Activated CD4-positive, alpha-beta memory T cell treated with anti-CD3 and anti-CD28 coated beads for 36 hours (primary cell): ENCODE measurements at places on chromosomes 3 and 15.

GRCh38 chr3:45275006-45275704, 49.1 kb upstream of the TMEM158 start:
- no peak for DNase-seq

GRCh38 chr3:49462222-49462621, 7.8 kb upstream of the DAG1 start:
- DNase-seq: no peak

DNA sequence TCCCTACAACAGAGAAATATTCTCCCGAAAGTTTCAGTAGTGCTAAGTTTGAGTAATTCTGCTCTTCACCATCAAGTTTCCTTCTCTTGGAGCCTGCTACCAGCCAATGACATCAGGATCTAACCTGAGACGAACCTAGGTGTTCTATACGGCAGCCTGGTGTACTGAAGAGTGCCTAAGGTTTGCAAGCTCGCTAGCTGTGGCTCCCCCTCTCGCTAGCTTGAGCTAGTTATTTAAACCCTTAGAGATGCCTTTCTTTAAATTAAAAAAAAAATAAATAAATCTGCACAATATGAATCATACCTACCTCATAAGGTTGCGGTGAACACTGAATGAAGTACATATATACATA, 1.4 kb upstream of the COL8A1 start:
- DNase-seq: no peak

- no peak for DNase-seq
Observed at GRCh38 chr3:115698851-115699591, 75.7 kb downstream of the GAP43 start.

DNA sequence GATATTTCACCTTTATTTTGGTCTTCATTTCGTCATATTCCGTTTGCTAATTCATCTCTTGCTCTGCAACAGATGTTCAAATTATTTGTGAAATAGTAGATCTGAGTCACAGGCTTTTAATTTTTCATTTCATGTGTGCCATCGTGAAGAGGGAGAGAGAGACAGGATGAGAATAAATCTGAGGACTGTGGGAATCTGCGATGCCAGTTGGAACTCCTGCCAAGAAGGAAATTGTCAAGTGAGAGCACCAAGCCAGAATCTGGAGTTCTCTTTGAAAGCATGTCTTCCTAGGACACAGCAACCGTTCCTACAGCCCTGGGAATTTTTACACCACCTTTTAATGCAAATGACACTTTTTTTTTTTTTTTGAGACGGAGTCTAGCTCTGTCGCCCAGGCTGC, 48.8 kb downstream of the NSMCE3 start:
- no peak for DNase-seq

DNA sequence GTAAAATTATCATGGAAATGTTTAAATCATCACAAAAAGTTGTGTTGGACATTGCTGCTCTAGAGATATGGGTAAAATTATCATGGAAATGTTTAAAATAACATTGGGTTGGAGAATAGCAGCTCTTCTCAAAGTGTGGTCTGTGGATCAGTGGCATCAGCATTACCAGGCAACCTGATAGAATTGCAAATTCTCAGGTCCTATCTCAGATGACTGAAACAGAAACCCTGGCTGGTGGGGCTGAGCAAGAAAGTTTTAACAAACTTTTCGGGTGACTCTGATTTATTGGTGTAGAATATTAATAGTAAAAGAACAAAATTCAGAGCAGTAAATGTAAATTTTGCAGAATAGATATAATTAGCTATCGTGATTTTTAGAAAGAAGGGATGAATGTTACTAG, 28.9 kb downstream of the NXPE3 start:
- peak; percentile 36 for DNase-seq
